ENCODE measurements at places on chromosomes 13 and 19.
A peak's percentile ranks its signal among the peaks of the same experiment; 100 is the strongest.

DNA sequence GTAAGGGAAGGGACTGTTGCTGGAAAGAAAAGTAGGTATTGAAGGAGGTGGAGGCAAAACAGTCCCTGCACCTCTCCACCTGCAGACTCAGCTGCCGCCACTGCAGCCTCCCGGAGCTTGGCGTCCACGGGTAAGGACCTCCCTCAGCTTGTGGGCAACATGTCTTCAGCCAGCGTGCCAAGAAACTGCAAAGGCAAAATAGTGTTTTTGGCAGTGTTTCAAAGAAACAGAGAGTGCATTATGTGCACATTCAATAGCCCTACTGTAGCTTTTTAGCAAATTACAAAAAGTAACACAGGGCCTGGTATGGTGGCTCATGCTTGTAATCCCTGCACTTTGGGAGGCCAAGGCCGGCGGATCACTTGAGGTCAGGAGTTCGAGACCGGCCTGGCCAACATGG lies 57.4 kb downstream of the ATP11A start:
- H3K27me3 ChIP-seq = no peaks in the 10 kb centered on the region
- no peak overlapping the region for H3K27ac ChIP-seq
- H3K4me1 ChIP-seq = no peaks in the 10 kb centered on the region
- no peak overlapping the region for H3K4me3 ChIP-seq

DNA sequence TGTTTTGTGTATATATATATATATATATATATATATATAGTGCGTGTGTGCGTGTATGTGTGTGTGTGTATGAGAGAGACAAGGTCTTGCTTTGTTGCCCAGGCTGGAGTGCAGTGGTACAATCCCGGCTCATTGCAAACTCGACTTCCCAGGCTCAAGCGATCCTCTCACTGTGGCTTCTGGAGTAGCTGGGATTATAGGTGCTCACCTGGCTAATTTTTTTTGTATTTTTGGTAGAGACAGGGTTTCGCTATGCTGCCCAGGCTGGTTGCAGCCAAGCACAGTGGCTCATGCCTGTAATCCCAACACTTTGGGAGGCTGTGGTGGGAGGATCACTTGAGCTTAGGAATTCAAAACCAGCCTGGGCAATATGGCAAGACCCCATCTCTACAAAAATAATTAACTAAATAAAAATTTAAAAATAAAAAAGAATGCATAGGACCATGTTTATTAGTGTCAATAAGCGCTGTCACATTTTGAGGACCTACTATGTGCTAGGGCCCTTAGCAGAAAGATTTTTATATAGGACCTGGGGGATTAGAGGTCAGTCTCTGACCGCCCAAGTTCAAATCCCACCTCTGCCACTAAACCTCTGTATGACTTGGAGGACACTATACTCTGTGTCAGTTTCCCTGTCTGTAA lies 1.8 kb downstream of the PVR start:
- no peak overlapping the region for H3K4me3 ChIP-seq
- no peak for DNase-seq
- no peak overlapping the region for H3K27ac ChIP-seq
- H3K27me3 ChIP-seq = peaks cover 11% of the 10 kb centered on the region
- peaks cover 3% of the 10 kb centered on the region for H3K36me3 ChIP-seq
- peaks cover 2% of the 10 kb centered on the region for H3K4me1 ChIP-seq

GRCh38 chr19:18856385-18857126 lies 24.8 kb downstream of the UPF1 start:
- H3K27ac ChIP-seq = no peak overlapping the region
- no peaks in the 10 kb centered on the region for H3K4me1 ChIP-seq
- H3K27me3 ChIP-seq = no peaks in the 10 kb centered on the region
- peaks cover 36% of the 10 kb centered on the region for H3K36me3 ChIP-seq
- DNase-seq = no peak

GRCh38 chr19:41112728-41113290 lies 1.4 kb upstream of the CYP2F1 start:
- no peak overlapping the region for H3K4me3 ChIP-seq
- no peak for DNase-seq
- no peaks in the 10 kb centered on the region for H3K4me1 ChIP-seq
- H3K27ac ChIP-seq = no peak overlapping the region
- no peaks in the 10 kb centered on the region for H3K36me3 ChIP-seq
- no peaks in the 10 kb centered on the region for H3K27me3 ChIP-seq

DNA sequence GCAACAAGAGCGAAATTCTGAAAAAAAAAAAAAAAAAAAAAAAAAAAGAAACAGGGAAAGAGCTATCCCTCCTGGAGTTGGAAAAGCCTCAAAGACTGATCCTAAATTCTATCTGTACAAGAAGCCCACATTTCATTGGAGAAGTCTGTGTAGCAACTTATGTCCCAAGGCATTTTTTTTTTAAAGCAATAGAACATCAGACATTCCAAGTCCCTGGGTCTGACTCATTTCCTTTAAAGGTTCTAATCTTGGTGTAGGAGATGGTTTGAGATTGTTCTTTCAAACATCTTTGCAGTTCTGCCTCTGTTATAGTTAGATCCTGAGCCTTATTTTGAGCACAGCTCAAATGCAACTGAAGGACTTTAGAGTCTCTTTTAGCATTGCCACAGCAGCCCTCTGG lies 706.5 kb upstream of the MIR17HG start:
- DNase-seq = no peak
- no peaks in the 10 kb centered on the region for H3K4me1 ChIP-seq
- H3K36me3 ChIP-seq = no peaks in the 10 kb centered on the region
- H3K27ac ChIP-seq = no peak overlapping the region
- H3K4me3 ChIP-seq = no peak overlapping the region

DNA sequence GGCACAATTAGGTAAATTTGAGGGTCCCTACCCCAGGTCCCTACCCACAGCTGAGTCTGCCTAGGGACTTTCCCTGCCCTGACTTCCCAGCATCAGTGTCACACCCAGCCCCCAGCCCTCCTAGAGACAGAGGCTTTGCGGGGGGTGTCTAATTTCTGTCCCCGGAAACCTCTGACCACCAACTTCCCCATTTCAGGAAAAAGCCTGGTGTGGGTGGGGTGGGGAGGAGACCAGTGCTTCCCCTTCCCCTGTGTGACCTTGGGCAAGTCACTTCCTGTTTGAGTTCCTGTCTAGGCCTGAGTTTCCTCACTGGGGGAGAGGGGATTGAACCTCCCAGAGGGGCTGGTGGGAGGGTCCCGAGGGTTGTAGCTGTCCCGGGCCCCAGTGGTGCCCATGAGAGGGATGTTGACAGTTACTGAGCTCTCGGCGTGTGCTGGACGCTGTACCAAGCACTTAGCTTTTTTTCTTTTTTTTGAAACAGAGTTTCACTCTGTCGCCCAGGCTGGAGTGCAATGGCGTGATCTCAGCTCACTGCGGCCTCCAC lies 7.9 kb downstream of the VASP start:
- H3K27ac ChIP-seq = peak overlapping the region; percentile 76
- peaks cover 33% of the 10 kb centered on the region for H3K36me3 ChIP-seq

- no peaks in the 10 kb centered on the region for H3K4me1 ChIP-seq
- H3K4me3 ChIP-seq = no peak overlapping the region
- H3K27ac ChIP-seq = no peak overlapping the region
These were observed 37.8 kb upstream of the SOX1 start for GRCh38 chr13:112029143-112029542.

DNA sequence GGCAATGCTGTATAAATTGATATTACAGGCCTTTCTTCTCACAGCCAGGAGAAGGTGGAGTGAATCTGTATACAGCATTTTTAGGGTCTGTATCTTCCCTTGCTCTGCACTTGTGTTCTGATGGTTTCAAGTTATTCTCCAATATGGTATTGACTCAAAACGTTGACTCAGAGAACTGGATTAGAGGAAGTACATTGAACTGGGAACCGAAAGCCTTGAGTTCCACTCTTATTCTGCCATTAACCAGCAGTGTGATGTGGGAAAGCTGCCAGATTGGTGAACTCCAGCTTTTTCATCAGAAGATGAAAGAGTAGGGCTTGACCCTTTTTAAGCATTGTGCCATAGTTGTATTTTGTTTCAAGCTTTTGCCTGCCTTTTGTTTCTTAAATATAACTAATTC lies 167.7 kb downstream of the SPRY2 start:
- no peak for DNase-seq
- H3K27me3 ChIP-seq = no peaks in the 10 kb centered on the region
- H3K27ac ChIP-seq = no peak overlapping the region

GRCh38 chr13:89822467-89822866 lies 1525.0 kb upstream of the MIR17HG start:
- DNase-seq = no peak
- H3K27me3 ChIP-seq = no peaks in the 10 kb centered on the region
- no peak overlapping the region for H3K27ac ChIP-seq
- H3K36me3 ChIP-seq = no peaks in the 10 kb centered on the region

- no peak overlapping the region for H3K27ac ChIP-seq
- DNase-seq = no peak
- H3K4me3 ChIP-seq = no peak overlapping the region
- H3K4me1 ChIP-seq = peaks cover 32% of the 10 kb centered on the region
- H3K36me3 ChIP-seq = peaks cover 12% of the 10 kb centered on the region
These were observed 1.2 kb upstream of the ZNF579 start for GRCh38 chr19:55581823-55582223.

DNA sequence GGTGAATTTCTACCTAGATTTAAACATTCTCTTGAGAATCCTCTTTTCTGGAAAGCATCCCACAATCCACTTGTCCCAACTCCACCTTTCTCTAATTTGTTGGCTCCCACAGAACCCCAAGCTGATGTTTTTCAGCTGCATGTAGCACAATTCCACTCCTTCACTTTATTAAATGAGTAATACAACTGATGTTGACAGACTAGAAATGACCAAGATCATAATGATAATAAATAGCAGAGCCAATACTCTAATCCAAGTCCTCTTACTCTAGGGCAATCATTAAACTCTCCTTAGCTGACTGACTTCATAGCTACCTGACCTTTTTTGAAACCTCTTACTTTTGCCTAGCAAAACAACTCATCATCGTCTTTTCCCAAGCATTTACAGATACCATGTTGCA lies 27.9 kb upstream of the STARD13 start:
- peaks cover 12% of the 10 kb centered on the region for H3K27me3 ChIP-seq
- no peak for DNase-seq
- no peaks in the 10 kb centered on the region for H3K36me3 ChIP-seq
- no peaks in the 10 kb centered on the region for H3K4me1 ChIP-seq

GRCh38 chr13:97367016-97367822 lies 66.8 kb upstream of the RAP2A start:
- H3K27ac ChIP-seq = no peak overlapping the region
- H3K36me3 ChIP-seq = peaks cover 10% of the 10 kb centered on the region
- no peaks in the 10 kb centered on the region for H3K27me3 ChIP-seq
- no peak for DNase-seq
- H3K4me3 ChIP-seq = no peak overlapping the region
- peaks cover 19% of the 10 kb centered on the region for H3K4me1 ChIP-seq

GRCh38 chr19:38304352-38304865 lies 358 bp downstream of the C19orf33 start:
- no peaks in the 10 kb centered on the region for H3K27me3 ChIP-seq
- DNase-seq = no peak
- peaks cover 3% of the 10 kb centered on the region for H3K36me3 ChIP-seq
- no peak overlapping the region for H3K27ac ChIP-seq

DNA sequence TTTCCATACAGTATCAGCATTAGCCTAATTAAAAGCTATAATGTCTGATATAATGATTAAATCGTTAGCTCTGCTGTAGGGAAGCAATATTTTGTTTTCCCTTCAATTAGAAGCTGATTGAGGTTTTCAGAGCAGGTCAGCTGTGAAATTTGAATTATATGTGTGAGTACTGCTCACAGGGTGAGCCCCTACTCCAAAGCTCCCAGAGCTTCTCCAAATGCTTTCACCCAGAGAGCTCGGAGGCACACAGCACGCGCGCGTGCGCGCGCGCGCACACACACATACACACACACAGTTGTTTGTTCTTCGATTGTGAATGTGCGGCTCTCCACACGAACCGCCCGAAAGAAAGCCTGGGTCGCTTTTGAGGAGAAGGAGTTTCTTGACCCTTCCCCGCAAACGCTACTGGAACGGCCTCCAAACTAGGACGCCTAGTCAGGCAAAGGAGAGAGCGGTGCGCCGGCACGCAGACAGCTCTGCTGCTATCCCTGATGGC lies 4.8 kb upstream of the SOX1 start:
- peaks cover 78% of the 10 kb centered on the region for H3K27me3 ChIP-seq
- H3K4me1 ChIP-seq = peaks cover 6% of the 10 kb centered on the region
- no peaks in the 10 kb centered on the region for H3K36me3 ChIP-seq
- DNase-seq = no peak

DNA sequence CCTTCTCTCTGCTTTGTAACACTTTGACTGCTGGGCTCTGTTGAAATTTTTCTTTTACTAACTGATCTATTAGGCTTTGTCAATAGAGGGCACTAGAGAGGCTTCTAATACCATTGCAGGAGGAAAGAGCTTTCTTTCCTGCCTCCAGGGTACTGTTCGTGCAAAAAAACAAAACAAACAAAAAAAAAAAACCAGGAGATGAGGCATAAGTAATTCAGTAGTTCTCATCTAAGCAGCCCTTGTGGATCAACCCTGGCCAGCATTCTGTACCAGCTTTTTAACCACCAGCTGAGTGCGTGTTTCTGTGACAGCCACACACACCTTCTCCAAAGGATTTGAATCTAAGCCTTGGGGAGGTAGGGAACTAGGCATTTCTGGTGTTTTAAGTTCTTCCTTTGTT lies 1707.6 kb upstream of the SLC10A2 start:
- H3K36me3 ChIP-seq = no peaks in the 10 kb centered on the region
- H3K4me3 ChIP-seq = no peak overlapping the region
- no peaks in the 10 kb centered on the region for H3K27me3 ChIP-seq

DNA sequence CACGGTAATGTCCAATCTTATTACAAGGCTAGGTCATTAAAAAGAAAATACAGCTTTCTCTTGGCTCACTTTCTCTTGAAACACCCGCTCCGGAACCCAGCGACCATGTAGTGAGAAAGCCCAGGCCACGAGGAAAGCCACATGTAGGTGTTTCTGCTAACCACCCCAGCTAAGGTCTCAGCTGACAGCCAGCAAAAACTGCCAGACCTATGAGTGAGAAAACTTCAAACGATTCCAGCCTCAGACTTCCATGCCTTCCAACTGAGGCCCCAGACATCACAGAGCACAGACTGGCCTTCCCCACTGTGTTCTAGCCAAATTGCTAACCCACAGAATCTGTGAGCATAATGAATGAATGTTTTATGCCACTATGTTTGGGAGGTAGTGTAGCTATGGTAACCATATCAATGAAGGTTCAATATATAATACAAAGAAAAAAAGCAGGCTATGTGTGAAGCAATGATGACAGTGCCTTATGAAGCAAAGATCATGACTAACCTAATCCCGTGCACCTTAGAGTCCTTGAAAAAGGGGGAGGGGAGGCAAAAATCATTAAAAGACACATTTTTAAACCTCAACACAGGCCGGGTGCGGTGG lies 11.9 kb upstream of the TPTE2 start:
- no peaks in the 10 kb centered on the region for H3K36me3 ChIP-seq
- H3K4me1 ChIP-seq = no peaks in the 10 kb centered on the region
- peaks cover 2% of the 10 kb centered on the region for H3K27me3 ChIP-seq
- no peak for DNase-seq

- DNase-seq = peak; percentile 53
- peak overlapping the region; percentile 88 for H3K4me3 ChIP-seq
- H3K36me3 ChIP-seq = peaks cover 3% of the 10 kb centered on the region
- peak overlapping the region; percentile 85 for H3K27ac ChIP-seq
- H3K4me1 ChIP-seq = peaks cover 86% of the 10 kb centered on the region
These were observed 13.7 kb upstream of the SLC35E1 start for GRCh38 chr19:16585808-16586476.
